Stimulated activated CD8-positive, alpha-beta memory T cell treated with anti-CD3 and anti-CD28 coated beads, Interleukin-15, amount 100 ng/mL, for 24 hours (primary cell): ENCODE measurements at places on chromosomes 2 and 18.

DNA sequence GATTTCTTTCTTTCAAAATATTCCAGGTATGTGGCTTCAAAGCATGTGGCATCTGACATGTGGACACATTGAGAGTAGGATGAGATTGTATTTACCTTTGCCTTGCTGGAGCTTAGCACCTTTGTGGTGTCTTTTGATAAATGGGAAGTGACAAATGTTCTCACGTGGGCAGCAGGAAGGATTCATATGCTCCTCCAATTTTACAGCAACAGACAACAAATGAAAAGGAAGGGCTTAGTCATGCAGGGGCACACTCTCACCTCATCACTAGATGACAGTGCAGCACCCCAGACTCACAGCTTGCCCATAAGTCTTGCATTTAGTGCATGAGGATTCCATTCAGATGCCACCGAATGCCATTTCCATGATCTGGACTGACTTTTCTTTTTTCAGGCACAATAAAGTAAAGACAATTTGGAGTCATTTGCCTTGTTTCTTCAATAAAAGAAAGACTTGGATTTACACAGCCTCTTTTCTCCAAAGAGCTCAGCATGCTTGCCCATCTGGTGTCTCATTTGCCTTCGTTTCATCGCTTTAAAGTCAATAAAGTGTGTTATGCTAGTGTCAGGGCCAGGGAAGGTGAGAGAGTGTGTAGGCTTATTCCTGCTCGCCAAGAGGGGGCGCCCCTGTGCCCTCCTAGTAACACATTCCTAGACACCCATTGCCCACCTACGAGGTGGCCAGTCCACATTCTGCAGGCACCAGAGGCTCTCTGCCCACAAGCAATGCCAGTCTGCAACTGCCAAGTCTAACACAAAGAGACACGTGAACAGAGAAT lies 39.6 kb upstream of the DAPL1 start:
- DNase-seq, result no peak

GRCh38 chr2:241499146-241499965 lies 9.0 kb downstream of the STK25 start:
- no peak for DNase-seq

DNA sequence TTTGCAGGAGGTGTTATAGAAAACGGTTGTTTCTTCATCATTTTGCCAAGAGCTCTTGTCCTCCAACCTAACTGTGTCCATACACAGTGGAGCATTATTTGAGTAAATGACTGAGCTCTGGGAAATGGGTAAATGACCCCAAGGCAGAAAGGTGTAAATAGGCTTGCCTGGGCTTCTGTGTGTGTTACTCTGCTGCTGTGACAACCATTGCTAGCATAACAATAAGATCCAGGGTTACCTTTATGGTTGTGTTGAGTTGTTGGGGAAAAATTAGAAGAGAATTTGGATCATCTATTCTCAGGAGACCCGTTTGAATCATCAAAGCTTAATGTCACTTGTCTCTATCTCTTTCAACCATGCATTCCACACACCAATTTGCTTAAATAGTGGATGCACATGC lies 672.7 kb downstream of the DPP10 start:
- no peak for DNase-seq

- DNase-seq, result peak; percentile 31
Observed at GRCh38 chr2:1140389-1141003, 189.8 kb downstream of the SNTG2 start.

DNA sequence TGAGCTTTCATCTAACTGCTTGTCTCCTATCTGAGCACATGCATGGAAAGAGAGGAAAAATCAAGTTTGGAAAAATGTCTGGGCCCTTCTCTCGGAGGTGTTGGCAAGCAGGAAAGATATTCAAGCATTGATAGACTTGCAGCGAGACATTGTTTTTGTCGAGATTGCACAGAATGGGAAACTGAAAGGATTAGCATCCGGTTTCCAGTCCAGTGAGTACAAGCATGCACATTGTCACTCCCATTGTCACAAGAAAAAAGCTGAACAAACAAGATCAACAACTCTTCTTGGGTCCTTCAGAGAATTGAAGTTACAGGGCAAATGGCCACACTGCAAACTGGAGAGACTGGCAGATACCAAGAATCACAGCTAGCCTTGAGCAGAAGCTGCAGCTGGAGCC lies 19.6 kb upstream of the MC5R start:
- DNase-seq, result no peak

DNA sequence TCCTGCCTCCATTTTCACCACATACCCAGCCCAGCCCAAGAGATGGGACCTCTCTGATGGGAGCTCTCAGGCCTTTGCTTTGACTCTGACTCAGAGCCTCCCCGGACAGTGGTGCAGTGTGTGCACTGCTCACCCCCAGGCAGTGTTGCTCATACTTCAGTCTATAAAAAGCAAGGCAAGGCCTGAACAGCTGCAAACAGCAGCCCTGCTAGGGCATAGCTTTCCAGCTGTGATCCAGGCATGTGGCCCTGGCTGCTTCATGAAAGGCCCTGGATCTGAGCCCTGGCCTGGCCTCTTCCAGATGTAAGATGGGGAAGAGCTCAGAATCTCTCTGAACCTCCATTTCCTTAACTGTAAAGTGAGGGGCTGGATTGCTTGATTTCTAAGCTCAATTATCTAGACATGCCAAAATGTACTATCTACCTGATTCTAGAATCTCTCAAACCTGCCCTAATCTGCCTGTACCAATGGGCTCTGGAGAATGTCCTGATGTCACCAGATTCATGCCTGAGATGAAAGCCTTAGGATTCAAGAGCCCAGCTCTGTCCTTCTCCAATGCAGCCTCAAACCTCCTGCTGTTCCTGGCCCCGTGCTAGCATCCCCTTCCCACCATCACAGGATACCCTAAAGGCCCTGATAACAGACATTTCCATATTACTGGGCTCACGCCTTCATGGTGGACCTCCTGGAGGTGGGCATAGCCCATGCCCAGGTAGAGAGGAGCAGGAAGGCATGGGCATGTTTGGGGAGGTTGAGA lies 206.9 kb downstream of the ARL4C start:
- DNase-seq, result no peak

GRCh38 chr18:8726963-8727705 lies 21.8 kb downstream of the MTCL1 start:
- no peak for DNase-seq

DNA sequence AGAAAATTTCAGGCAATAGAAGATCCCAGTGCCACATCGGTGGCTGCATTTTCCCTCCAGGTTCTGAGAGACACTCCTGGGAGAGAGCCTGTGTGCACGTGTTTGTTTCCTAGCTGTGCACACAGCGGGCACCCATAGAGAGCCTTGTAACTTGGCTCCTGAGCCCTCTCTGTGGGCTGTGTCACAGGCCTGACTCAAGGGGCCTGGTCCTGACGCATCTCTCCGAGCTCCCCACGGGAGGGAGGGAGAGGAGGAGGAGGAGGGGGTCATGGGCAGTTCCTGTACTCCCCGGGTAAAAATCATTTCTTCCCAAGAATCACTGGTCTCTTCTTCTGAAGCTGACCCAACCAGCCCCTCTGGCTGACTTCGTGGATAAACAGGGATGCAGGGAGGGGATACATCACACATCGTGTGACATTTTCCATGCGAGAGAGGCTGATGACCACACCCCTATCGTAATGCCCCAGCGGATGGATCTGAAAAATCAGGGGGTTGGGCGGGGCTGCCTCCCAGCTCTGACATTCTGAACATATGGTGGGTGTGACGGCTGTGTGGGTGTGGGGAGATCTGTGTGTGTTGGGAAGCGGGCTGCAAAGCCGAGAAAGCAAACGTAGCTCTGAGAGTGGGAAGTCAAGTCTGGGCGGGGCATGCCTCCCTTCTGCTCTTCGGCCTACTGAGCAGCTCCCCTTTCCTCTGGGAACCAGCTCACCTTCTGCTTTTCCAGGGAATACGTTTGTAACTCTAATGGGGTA lies 308.3 kb upstream of the HS6ST1 start:
- DNase-seq, result no peak

GRCh38 chr2:88582030-88582429 lies 45.2 kb downstream of the EIF2AK3 start:
- DNase-seq, result no peak

GRCh38 chr2:7792031-7792651 lies 874.9 kb downstream of the RNF144A start:
- no peak for DNase-seq

- DNase-seq, result no peak
Observed at GRCh38 chr2:224576088-224576715, 9.0 kb downstream of the CUL3 start.

- DNase-seq, result no peak
Observed at GRCh38 chr2:162919111-162919510, 80.5 kb upstream of the KCNH7 start.

DNA sequence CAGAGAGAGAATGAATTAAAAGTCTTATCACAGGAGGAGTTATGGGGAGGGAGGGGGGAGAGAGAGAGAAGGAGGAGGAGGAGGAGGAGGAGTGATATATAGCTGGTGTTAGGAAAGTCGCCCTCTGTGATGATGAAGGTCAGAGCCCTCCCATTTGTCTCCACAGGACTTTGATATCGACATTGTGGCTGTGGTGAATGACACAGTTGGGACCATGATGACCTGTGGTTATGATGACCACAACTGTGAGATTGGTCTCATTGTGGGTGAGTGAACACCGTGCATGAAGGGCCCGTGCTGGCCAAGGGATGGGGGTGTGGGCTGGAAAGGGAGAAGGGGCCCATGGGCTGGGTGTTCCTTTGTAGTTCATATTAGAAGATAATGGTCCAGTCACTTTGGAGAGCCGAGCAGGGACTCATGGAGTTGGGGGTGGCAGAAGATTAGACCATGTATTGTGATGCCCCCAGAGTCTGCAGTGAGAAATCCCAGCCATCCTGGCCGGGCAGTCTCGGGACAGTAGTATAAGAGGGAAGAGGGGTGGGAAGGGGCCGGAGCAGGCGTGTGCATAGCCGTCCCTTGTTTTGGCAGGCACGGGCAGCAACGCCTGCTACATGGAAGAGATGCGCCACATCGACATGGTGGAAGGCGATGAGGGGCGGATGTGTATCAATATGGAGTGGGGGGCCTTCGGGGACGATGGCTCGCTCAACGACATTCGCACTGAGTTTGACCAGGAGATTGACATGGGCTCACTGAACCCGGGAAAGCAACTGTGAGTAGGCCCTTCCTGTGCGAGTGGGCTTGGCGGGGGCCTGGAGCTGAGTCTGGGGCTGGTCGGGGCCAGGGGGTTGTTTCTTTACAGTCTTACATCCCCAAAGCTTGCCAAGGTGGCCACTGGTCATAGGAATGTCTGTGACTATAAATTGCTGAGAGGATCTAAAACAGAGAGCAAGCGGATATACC lies 40.0 kb downstream of the HK2 start:
- no peak for DNase-seq

- no peak for DNase-seq
Observed at GRCh38 chr2:12718711-12719399, 2.1 kb downstream of the TRIB2 start.

DNA sequence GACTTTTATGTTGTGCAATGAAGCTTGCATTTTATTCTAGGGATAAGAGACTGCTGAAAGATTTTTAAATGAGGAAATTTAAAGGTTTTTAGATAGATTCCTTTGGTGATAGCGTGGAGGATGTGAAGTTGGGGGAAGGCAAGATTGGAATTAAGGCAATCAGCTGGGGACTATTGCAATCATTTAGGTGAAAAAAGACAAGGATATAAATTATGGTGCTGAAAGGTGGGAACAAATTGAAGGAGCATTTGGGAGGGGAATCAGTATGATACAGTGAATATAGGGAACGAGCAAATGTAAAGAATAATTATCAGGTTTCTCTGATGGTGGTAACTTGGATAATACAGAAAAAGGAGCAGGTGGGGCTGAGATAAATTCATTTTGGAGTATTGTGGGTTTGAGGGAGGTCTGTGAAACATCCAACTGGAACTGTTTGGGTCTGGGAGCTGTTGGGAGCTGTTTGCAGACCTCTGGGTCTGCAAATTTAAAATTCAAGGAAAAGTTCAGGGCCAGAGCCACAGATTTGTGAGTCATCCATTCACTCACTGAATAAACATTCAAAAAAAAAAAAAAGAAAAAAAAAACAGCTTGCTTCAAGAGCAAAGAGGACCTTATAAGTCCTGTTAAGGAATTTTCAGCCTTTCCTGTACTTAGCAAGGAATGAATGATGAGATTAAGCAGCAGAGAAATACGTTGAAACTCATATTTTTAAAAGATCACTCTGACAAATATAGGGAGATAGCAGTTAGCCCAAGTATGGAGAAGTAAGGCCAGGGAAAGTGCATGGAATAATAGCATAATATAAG lies 257.5 kb upstream of the FN1 start:
- no peak for DNase-seq

GRCh38 chr2:206962966-206963365 lies 23.6 kb downstream of the CPO start:
- DNase-seq, result no peak

DNA sequence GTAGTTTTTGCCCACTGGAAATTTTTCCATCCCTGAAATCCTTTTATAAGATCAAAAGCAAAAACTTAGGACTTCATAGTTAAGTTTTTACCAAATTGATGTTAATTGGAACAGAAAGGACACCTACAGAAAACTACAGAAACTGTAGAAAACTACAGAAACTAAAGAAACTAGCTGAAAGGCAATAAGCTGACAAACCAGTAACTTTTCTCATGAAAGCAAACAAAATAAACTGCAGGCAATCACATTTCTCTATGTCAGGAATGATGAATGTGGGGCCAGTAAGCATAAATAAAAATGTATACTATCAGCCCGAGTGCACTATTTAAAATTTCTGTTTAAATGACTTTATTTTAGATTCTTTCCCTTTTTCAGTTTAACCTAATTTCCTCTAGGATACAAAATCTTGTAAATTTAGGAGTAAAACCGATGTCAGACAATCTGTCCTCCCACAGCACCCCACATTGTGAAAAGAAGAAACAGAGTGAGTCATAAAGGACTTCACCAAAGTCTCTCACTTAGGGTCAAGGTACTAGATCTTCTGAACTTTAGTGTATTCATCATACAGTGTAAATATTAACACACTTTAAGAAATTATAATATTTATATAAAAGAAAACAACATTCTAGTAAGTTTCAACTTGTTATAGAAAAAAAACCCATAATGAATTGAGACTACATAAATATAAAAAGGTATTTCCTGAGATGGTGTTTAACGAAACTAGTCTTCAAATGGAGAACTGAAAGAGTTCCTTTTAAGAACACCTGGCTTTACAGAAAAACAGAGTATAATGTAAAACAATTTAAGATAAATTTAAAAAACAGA lies 46.6 kb downstream of the USP40 start:
- no peak for DNase-seq

DNA sequence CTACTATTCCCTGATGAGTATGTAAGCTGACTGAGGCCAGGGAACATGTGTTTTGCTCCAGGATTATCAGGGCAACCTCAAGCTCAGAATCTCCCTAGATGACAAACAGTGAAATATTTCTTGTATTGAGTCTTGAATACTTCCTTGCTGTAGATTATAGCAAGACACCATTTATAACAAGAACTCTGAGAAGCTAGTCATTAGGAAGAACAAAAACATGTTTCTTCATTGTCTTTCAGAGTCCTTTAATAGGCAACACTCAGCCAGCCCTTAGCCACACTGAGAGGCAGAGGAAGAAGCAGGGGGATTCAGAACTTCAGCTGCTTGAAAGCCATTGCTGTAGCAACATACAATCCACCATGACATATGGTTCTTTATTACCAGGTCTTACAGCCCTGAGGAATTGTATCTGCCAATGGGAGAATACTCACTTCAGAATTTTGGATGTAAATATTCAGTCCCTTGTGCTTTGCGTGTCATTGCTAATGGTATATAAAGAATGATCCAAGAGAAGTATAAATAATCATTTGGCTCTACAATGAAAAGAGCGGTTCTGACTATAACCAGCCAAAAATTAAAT lies 117.5 kb upstream of the NCKAP5 start:
- DNase-seq, result no peak

- DNase-seq, result no peak
Observed at GRCh38 chr2:12032398-12032797, 286.0 kb downstream of the LPIN1 start.
